NCI-H1436 (cell line): ENCODE measurements at places on chromosomes 1 and 21.
A peak's percentile ranks its signal among the peaks of the same experiment; 100 is the strongest.

GRCh38 chr1:8565802-8566201 lies 247.9 kb downstream of the SLC45A1 start:
- DNase-seq: no peak

- no peak for DNase-seq
Measured at GRCh38 chr1:241215203-241215602, 141.8 kb downstream of the RGS7 start.

- peak; percentile 2 for DNase-seq
Measured at GRCh38 chr1:119276558-119276957, 92.0 kb upstream of the HAO2 start.

- DNase-seq: no peak
Measured at GRCh38 chr1:12249181-12249580, 19.4 kb downstream of the VPS13D start.

DNA sequence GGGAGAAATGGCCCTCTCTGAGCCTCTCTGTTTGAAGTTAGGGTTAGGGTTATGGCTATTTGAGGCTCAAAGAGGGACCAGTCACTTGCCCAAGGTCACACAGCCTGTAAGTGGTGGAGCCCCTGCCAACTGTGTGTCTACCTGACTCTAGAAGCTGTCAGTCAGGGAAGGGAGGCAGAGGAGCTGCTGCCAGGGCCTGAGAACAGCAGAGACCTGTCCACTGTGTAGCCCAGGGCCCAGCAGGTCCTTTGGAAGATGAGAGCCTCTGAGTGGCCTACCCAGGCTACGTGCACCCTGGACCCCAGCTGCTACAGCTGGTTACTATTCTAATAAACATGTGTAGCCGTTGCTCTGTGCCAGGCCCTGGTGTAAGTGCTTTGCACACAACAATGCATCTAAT lies 15.1 kb upstream of the EDN2 start:
- DNase-seq: no peak

GRCh38 chr1:189312499-189312898 lies 1165.2 kb downstream of the BRINP3 start:
- no peak for DNase-seq
